ENCODE measurements at places on chromosomes 3 and 15. TPM values are rescaled to one million over a fixed set of nuclear protein-coding genes. Genes with fewer than 3 reads are reported as not detected.

Gene PCNP
- total RNA-seq: 60.6 TPM

Gene DCP1A
- total RNA-seq: 15.5 TPM

Gene CHRNA5
- 3.9 TPM for total RNA-seq

Gene SRPRB
- 47.8 TPM for total RNA-seq

Gene ASB14
- total RNA-seq: not detected

Gene HYAL3
- total RNA-seq: 15.1 TPM

Gene GOLGA6A
- total RNA-seq: not detected

Gene ATP13A5
- total RNA-seq: not detected

Gene NR1I2
- 0.05 TPM for total RNA-seq

Gene VPS39
- 37.0 TPM for total RNA-seq

Gene C2CD4A
- not detected for total RNA-seq

Gene SERPINI2
- not detected for total RNA-seq

Data from mammary microvascular endothelial cell (primary cell).